ENCODE measurements at places on chromosomes 6 and 20.

- DNase-seq, result peak; percentile 19
These were observed 11.4 kb upstream of the MDFI start for GRCh38 chr6:41626917-41627316.

- DNase-seq, result no peak
These were observed 18.1 kb upstream of the NOL4L start for GRCh38 chr20:32603046-32603726.

- no peak for DNase-seq
These were observed 778 bp upstream of the LOC128125822 start for GRCh38 chr6:63571361-63572043.

GRCh38 chr6:132100388-132100990 is 149.3 kb upstream of the CCN2 start:
- DNase-seq, result no peak

DNA sequence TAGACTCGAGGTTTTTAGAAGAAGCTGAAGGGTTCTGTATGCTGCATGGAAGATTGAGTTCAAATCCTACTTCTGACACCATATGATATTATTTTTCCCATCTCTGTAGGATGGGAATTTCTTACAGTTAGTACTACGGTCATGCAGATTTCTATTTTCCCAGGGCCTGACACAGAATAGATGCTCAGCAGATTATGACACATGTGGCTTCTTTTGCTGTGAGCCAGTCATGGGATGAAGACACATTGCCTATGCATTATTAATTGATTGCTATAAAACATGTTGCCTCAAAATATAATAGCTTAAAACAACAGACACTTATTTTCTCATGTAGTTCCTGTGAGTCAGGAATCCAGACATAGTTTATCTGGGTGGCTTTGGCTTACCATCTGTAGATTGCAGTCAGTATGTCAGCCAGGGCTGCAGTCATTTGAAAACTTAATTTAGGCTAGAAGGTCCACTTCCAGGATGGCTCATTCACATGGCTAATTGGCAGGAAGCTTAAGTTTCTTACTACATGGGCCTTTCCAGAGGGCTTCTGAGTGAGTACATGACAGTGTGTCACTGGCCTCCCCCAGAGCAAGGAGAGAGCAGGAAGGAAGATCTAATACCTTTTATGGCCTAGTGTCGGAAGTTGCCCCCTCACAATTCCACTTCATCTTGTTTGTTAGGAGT is 29.5 kb downstream of the TOP1 start:
- no peak for DNase-seq

DNA sequence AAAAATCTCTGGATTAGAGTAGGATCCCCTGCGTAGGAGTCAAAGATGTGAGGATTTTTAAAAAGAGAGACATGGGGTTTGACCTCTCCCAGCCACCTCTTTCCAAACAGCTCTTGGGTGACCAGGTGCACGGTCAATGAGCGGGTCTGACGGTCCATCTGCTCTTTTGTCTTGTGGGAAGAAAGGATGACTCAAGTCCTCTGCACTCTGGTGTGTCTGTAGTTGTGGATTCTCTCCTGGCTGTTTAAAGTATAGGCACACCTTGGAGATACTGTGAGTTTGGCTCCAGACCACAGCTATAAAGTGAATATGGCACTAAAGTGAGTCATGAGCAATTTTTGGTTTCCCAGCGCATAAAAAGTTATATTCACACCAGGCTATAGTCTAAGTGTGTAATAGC is 209.8 kb downstream of the BMP7 start:
- no peak for DNase-seq

GRCh38 chr6:19892260-19892659 is 55.1 kb downstream of the ID4 start:
- DNase-seq, result no peak

- DNase-seq, result no peak
These were observed 164.9 kb upstream of the HEY2 start for GRCh38 chr6:125584468-125584939.

- no peak for DNase-seq
These were observed 191.2 kb upstream of the PREP start for GRCh38 chr6:105593805-105594671.

GRCh38 chr6:127118298-127119101 is at the start of gene RSPO3:
RSPO3 (plus strand) TSS chr6:127118671; CDS start chr6:127119193, 522 bp downstream.
- DNase-seq, result peak; percentile 63

GRCh38 chr20:16922834-16923233 is 174.7 kb downstream of the OTOR start:
- no peak for DNase-seq

- no peak for DNase-seq
These were observed 8.7 kb upstream of the MYBL2 start for GRCh38 chr20:43658069-43658722.

DNA sequence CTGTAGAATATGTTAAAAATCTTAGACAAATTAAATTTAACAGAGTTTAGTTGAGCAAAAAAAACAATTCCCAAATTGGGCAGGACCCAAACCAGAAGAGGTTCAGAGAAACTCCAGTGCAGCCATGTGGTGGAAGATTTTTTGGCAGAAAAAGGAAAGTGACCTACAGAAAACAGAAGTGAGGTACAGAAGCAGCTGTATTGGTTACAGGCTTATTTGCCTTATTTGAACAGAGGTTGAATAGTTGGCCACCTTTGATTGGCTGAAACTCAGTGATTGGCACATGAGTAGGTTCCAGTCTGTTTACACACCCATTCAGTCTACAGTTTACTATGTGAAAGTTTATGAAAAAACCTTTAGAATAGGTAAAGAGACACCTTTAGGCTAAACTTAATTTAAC is 110.9 kb upstream of the LAMP5 start:
- no peak for DNase-seq

DNA sequence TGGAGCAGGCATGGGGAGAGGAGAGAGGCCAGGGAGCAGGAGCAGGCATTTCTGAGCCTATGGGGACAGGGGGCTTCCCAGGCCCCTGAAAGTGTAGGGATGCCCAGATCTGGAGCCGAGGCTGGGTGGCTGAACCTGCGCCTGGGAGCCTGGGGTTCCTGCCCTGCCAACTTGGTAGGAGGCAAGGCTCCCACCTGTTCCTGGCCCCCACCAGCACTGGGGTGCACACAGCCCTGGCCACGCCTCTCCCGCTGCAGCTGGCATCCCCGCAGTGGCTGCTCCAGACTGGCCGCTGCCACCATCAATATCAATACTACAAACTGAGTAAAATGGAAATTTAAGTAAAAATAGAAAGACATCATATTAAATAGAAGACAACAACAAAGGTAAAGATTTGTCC is 684.9 kb upstream of the MAP3K7 start:
- DNase-seq, result no peak

DNA sequence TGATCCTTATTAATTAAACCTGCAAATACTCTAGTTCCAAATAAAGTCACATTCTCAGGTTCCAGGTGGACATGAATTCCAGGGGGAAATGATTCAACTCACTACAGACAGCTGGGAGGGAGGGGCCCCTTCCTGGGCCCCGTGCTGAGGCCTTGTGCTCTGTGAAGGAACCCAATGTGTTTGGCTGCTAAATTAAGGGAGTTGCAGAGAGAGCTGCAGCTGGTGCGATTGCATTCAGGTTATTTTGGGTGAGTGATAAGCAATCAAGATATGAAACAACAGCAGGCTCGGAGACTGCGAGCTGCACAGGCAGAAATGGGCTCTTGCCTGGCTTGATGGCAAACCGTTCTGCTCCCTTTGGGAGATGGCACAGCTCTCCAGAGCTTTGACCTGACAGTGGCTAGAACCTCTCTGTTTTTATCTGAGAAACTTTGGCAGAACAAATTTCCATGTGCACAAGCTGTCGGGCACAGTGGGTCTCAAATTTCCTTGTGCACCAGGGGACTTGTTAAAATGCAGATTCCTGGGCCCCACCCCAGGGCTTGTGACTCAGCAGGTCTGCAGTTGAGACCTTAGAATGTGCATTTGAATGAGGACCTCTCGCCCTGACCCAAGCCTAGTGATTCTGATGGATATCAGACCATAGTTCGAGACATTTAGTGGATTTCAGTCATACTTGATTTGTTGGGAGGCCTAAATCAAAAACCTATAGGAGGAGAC is 9.8 kb downstream of the MAPK13 start:
- DNase-seq, result no peak

DNA sequence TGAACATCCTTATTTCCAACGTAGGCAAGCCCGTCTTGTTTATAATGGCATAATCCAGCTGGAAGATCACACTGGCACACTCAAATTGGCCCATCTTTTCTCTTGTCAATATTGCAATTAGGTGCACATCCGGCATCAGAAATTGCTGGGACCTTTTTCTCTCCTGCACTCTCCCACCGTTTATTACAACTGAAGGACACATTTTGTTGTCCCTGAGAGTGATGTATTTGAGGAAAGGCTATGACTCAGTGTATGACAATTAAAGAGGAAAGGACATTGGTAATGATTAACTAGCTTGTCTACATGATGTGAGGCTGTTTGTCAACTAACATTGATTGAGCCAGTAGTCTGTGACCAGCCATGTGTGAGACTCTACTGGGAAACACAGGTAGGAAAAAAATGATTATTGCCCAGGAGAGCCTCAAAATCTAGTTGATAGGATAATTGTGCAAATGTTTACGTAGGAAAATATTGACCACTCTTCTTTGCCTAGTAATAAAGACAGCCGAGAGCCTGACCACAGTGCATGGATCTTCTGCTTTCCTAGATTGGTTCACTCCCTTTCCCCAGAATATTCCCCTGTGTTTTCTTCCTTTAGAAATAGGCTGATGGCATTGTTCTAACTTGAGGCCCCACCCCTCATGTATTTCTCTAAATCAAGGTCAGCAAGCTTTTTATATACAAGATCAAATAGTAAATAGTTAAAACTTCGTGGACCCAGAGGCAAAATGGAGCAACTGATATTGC is 230.0 kb upstream of the BTBD3 start:
- DNase-seq, result no peak

GRCh38 chr20:14543040-14543439 is 205.6 kb upstream of the FLRT3 start:
- DNase-seq, result no peak

DNA sequence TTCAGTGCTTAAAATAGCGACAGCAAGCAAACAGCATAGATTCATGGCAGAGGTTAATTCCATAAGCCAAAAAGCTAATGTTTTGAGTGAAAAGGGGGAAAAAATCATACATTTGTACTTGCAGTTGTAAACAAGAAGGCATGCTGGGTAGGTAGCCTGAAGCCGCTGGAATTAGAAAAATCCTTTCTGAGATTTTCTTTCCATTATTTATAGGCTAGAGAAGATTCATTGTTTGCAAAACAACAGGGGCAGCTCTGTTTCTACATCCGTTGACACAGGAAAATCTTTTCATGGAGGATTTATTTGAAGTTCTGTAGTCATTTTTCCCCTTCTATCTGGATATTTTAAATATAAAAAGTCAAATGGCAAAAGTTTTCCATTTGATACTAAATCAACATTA is 843.9 kb downstream of the QKI start:
- DNase-seq, result no peak

GRCh38 chr6:2020909-2021308 is 224.5 kb downstream of the GMDS start:
- peak; percentile 57 for DNase-seq

DNA sequence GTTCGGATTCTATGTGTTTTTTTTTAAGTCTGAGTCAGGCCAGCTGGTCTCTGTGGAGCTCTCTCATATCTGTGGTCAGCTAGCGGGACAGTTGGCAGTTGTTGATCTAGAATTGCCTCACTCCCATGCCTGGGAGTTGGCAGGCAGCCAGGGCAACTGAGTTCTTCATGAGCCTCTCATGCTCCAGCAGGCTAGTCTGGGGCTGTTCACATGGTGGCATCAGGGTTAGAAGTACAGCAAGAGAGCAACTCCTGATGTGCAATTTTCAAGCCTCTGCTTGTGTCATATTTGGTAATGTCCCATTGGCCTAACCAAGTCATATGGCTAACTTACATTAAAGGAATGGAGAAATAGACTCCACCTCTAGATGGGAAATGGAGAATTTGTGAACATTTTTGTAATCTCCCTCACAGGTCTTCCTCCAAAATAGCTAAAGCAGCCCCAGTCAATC is 6.7 kb upstream of the IFT52 start:
- DNase-seq, result no peak

DNA sequence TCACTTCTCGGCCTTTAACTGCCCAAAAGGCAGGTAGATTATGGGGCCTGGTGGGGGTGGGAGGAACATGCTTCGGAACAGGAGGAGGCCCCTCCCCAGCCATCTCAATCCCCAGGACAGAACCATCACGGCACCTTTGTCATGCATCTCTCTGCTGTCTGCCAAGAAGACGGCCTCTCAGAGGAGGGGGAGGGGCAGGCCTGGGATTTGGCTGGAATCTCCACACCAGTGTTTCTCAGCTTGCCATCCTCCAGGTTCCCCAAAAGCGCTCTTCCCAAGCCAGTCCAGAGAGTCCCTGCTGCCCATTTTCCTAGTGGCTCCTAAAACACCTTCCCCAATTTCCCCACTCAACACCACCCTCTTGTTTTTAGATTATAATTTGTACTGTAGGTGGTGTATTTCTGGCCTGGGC is 2.5 kb upstream of the POU5F1 start:
- no peak for DNase-seq

GRCh38 chr20:24766143-24766527 is 182.9 kb upstream of the CST7 start:
- no peak for DNase-seq

- peak; percentile 73 for DNase-seq
These were observed 15.4 kb upstream of the IP6K3 start for GRCh38 chr6:33761922-33762629.

GRCh38 chr6:152323376-152323775 is 313.8 kb downstream of the SYNE1 start:
- no peak for DNase-seq

DNA sequence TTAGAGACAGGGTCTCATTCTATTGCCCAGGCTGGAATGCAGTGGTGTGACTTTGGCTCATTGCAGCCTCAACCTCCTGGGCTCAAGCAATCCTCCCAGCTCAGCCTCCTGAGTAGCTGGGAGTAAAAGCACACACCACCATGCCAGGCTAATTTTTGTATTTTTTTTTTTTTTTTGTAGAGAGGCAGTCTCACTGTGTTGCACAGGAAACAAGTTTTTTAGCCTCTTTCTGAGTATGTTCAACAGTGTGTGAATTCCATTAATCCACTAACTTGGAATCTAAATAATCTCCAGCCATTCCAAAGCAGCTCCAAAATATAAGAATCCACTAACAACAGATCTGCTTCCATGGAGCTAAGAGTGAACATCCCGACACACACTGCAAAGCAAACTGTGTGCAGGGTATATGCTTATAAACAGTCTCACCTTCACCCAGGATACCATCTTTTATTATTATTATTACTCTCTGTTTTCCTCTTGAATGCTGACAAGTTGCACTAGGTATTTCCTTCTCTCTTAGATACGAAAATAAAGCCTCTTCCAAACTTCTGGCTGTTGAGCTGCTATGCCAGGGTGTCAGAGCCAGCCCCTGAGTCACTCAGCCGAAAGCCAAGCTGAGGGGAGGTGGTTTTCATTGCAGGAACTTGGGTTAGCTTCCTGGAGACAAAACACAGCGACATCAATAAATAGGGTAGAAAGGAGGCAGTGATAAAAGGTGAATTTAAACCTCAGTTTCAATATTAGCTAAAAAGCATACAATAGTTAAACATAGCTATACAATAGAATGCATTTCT is 264.9 kb downstream of the HIVEP2 start:
- peak; percentile 88 for DNase-seq

- no peak for DNase-seq
These were observed 108.4 kb upstream of the ASF1A start for GRCh38 chr6:118785601-118786000.
